ENCODE measurements at places on chromosomes 1 and 21. TPM values are rescaled to one million over a fixed set of nuclear protein-coding genes. Genes with fewer than 3 reads are reported as not detected.
A peak's percentile ranks its signal among the peaks of the same experiment; 100 is the strongest.

The LCK gene
- not detected for total RNA-seq

DNA sequence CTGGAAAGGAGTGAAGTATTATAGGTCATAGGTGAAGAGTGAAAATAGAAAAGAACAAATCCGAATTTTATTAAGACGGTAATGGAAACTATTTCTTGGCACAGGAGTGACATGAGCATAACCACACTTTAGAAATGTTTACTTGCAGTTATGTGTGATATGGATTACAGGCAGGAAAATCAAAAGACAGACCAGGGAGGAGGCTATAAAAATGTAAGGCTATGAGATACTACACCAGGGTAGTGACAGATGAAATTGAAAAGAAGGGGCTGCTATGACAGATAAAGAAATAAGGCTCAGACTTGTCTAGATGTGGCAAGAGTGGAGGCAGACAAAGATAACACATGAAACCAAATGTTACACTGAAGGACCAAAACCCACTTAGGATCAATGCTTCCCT is 31.7 kb downstream of the GPATCH2 start:
- DNase-seq: no peak

DNA sequence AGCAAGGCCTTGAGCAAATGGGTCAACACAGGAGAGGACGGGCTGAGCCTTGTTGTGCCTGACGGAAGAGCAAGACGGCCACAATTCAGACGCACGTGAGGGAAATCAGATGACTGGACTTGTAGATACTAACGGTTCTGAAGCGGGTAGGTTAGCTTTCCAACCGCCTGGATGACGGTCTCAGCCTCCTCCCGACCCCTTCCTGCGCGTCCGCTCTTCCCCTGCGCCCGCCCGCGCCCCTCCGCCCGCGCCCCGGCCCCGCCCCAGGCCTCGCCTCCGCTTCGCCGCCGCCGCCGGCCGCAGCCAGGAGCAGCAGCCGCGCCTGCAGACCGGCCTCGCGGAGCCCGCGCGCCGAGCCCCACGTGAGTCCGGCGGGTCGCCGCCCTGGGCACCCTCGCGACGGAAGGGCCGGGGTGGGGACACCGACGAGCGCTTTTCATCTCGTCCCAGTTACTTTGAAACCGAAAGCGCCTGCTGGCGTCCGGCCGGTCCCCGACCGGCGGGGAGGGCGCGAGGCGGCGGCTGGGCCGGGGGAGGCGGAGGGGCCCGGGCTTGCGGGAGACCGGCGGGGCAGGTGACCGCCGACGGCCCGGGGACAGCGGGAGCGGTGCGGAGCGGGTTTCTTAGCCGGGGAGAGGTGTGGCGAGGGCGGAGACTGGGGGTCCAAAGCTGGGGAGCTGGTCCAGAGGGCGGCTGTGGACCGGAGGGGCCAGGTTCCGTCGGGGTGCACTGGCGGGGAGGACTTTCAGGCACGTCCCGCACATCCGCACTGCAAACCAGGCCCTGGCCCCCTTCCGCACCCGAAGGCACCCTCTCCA is at the start of gene TRAF5:
TRAF5 (plus strand) TSS at position 306 of the 818 bp plus-strand sequence. CDS start 26,407 bp downstream, outside the sequence.
- peak; percentile 35 for DNase-seq

DNA sequence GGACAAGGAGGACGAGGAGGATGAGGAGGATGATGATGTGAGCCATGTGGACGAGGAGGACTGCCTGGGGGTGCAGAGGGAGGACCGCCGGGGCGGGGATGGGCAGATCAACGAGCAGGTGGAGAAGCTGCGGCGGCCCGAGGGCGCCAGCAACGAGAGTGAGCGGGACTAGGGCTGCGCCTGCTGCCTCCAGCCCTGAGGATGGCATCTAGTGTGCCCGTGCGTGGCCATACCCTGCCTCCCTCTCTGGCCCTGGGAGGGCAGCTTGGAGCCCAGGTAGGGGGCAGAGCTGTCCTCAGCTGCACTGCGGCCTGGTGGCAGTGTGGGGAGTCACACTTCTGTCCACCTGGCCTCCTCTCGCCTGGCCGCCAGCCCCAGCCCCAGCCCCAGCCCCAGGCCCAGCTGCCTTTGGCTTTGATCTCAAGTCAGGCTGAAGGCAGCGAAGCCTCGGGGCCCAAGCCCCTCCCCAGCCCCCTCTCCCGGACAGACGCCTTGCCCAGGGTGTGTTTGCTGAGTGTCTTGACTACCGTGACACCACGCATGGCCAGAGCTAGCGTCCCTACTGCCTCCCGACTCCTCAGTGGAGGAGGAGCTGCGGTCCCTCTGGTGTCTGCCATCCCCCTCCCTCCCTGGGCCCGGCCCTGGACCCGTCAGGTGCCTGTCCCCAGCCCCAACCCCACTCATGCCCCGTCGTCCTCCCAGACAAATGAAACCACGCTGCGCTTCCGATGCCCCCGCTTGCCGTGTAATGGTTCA is 155.2 kb downstream of the PEX14 start:
- no peak for DNase-seq

- DNase-seq: peak; percentile 47
These were observed 62.6 kb upstream of the CD1D start for GRCh38 chr1:158117854-158118704.

- no peak for DNase-seq
These were observed 44.3 kb upstream of the MAP1LC3C start for GRCh38 chr1:242043165-242043564.

The PTGS2 gene
- total RNA-seq: not detected

The RNF2 gene
- total RNA-seq: 12.5 TPM

DNA sequence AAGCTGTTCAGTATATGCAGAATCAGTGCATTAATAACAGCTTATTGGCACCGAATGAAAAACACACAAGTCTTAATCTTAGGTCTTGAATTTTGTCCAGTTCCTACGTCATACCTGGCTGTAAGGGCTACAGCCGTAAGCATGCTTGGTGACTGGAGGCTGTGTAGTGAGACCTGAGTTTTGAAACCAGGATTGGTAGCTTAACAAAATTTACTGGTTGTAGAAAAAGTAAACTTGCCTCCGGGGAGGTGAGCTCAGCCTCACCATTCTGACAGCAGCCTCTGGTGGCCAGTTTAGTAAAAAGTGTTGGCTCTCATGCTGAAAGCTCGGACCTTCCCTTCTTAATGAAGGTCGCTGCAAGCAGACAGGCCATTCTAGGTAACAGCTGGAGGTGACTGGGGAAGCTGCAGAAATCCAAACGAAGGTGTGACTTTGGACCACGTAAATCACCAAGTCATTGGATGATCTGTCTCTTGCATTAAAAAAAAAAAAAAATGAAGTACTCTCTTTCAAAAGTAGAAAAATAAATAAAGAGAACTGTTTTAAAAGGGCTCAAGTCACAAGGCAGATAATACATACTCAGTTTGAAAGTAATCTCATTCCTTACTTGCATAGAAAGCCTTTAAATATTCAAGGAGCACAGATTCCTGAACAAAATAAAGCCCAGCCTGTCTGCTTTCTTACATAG is 48.9 kb downstream of the HLCS start:
- DNase-seq: peak; percentile 19

DNA sequence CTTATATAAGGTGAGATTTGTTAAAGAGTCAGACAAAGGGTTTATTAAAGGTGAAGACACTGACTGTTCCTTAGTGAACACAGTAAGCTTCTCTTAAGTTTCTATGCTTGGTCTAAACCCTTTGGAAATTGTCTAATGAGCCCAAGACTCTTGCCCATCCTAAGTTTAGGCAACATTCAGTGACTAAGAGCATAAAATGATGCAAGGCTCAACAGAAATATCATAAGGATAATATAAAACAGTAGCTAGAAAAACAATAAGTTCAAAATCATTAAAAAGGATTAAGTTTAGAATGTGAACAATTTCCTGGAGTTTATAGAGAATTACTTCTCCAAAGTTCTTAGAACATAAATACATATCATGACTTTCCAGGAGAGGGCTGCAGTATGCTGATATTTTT is 108.9 kb upstream of the PDC start:
- DNase-seq: no peak

The PLA2G2E gene
- not detected for total RNA-seq

- no peak for DNase-seq
These were observed 6.2 kb upstream of the KCNQ4 start for GRCh38 chr1:40777224-40777970.

DNA sequence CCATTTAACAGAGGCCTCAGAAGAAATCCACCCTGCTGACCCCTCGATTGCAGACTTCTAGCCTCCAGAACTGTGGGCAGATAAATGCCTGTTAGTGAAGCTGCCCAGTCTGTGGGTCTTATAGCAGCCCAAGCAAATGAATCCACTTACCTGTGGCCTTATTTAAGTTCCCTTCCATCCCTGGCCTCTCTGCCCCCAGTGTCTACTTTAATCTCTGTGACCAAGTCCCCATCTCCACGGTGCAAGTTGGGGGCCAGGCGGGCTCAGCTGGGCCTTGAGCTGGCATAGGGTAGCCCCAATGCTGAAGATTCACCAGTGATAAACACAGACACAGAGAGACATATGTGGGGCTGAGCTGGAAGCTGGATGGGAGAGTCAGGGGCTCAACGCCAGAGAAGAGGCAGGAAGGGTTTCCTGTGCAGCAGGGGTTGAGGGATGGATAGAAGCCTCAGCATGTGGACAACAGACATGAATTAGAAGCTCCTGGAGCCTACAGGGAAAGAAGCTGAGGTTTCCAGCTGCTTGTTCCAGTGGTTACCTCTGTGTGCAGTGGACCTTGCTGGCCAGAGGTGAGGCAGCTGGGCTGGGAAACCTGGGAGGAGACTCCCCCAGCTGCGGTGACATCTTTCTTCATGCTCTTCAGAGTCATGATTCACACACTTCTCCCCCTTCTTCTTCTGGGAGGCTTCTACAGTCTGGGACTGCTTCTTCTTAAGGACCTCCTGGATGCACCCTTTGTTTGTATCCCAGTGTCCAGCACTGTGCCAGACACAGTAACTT is 13.4 kb upstream of the B3GALT5 start:
- DNase-seq: no peak

DNA sequence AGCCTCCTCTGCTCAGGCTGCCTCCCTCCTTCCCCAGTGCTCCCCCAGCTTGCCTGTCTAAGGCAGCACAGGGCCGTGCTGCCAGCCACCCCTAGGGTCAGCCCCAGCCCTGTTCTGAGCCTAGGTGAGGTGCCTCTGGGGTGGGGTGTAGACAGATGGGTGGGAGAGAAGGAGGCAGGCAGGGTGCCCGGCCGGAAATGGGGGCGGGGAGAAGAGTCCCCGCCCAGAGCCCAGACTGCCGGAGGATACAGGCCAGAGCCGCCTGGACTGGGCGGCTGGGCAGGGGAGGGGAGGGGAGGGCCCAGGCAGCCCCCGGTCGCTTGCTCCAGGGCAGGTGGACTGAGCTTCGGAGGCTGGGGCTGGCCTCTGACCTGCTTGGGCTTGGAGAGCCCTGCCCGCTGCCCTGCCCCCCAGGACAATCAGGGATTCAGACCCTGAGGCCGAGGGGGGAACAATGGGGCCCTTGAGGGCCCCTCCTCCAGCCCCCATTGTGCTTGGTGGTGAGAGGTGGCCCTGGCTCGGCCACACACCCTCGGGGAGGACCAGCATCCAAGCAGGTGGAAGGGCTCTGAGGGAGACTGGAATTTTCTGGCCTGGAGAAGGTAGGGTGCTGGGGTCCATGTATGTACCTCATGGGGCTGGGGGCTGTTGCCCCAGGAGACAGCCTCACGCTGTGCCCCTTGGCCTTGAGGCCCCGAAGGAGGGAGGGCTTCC is at the start of gene GJC2:
GJC2 (plus strand) TSS at position 525 of the 714 bp plus-strand sequence. CDS start 7,829 bp downstream, outside the sequence.
- no peak for DNase-seq

- no peak for DNase-seq
These were observed at the start of gene FAAP20 for GRCh38 chr1:2194319-2194897. Gene FAAP20 (minus strand): TSS chr1:2194772. CDS start chr1:2194749, 23 bp downstream.

DNA sequence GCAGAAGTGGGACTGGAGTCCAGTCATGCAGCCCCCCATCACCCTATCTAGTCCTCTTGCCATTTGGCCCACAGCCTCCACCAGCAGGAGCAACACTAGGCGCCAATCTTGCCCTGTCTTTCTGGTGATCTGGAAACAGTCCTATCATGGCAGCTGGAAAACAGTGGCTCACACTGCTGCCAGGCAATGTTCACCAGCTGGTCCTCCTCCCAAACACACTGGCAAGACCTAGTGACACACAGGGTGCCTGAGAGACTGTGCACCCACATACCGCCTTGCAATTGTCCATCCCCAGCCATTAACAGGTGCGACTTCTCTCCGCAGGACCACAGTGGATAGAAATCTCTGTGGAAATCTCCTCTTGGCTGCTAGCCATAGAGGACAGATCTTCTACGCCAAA is 105.5 kb downstream of the HIVEP3 start:
- DNase-seq: no peak

DNA sequence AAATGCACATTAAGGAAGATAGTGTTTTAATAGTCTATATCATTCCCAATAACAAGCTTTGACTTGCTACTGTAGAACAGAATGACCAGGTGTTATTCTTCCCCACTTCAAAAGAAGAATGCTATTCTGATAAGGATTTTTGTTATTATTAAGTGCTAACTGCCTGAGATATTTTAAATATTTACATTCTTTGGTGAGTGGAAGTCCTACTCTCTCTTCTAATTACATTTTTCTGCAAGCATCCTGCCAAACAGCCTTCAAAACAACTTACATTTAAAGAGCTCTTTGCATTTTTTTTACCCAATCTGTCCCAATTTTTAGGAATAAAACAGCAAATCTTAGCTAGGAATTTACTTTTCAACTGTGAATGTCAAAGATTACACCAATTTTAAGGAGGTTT is 23.5 kb upstream of the SYDE2 start:
- DNase-seq: no peak
